ENCODE measurements at places on chromosomes 11 and 22.

DNA sequence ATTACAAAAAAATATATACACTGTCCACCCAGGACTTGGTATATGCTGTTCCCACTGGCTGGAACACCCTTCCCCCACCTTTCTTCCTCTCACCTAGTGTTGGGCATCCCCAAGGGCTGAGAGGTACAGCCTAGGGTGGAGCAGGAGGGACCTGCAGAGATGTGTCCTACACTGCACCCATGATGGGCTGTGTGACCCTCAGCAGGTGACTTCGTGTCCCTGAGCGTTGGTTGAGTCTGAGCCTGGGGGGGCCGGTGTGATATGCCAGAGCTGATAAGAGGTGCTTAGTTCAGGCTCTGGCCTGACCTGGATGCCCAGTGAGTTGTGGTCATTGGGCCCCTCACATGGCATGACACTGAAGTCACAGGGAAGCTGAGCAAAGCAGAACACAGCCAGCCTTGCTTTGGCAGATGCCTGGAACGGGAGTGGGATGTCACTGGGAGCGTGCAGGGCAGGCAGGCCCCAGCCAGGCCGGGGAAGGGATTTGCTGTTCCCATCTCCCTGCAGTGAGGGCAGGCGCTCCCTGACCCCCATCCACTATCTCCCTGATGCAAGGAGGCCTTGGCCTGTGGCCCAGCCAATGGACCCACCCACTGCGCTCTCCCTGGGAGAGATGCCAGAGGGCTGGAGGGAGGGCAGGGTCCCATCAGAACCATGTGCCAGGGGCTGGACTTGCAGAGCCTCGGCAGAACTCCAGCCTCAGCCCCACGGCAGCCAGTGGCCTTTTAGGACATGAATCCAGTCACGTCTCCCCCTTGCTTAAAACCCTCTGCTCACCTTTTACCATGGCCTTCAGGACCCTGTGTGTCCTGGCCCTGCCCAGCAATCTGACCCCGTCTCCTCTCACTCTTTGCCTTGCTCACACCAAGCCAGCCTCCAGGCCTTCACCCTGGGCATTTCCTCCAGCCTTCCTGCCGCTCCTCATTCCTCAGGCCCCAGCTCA lies 138.9 kb downstream of the MN1 start:
- H3K4me1 ChIP-seq, result peaks cover 13% of the 10 kb centered on the region
- H3K36me3 ChIP-seq, result no peaks in the 10 kb centered on the region
- H3K27me3 ChIP-seq, result no peaks in the 10 kb centered on the region
- no peak for DNase-seq

GRCh38 chr11:85694385-85694980 lies 8.5 kb upstream of the CCDC89 start:
- no peak for DNase-seq
- no peaks in the 10 kb centered on the region for H3K27me3 ChIP-seq
- H3K27ac ChIP-seq, result no peak overlapping the region
- H3K36me3 ChIP-seq, result no peaks in the 10 kb centered on the region

- no peaks in the 10 kb centered on the region for H3K27me3 ChIP-seq
- H3K4me1 ChIP-seq, result peaks cover 23% of the 10 kb centered on the region
- DNase-seq, result no peak
- no peak overlapping the region for H3K27ac ChIP-seq
- peaks cover 87% of the 10 kb centered on the region for H3K36me3 ChIP-seq
These were observed 12.1 kb downstream of the CPSF7 start for GRCh38 chr11:61417670-61418069.

- peaks cover 35% of the 10 kb centered on the region for H3K4me1 ChIP-seq
- no peaks in the 10 kb centered on the region for H3K27me3 ChIP-seq
- no peaks in the 10 kb centered on the region for H3K36me3 ChIP-seq
- no peak for DNase-seq
These were observed 26.9 kb downstream of the ARFGAP2 start for GRCh38 chr11:47149782-47150181.

DNA sequence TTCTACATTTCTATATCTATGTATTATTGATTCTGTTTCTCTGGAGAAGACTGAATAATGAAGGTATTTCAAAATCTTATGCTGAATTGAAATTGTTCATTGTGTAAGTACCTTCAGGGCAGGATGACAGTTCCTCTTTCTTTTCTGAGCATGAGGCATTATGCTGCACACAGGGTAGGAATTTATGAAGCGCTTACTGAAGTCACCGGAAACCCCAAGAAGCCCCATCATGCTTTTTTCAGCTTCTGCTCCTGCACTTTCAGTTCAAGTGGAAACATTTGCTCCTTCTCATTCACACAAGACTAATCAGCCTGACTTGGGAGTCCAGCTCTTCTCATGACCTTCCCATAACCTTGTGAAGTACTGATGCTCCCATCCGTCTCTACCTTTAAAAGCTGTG lies 314.7 kb upstream of the SORL1-AS1 start:
- H3K4me1 ChIP-seq, result peaks cover 5% of the 10 kb centered on the region
- H3K27ac ChIP-seq, result no peak overlapping the region
- no peak overlapping the region for H3K4me3 ChIP-seq
- no peaks in the 10 kb centered on the region for H3K36me3 ChIP-seq
- no peak for DNase-seq

GRCh38 chr11:28529540-28530410 lies 421.6 kb downstream of the METTL15 start:
- H3K4me3 ChIP-seq, result no peak overlapping the region
- H3K27me3 ChIP-seq, result no peaks in the 10 kb centered on the region

GRCh38 chr11:67465189-67465510 lies 3.9 kb downstream of the TMEM134 start:
- H3K27ac ChIP-seq, result peak overlapping the region; percentile 87
- H3K36me3 ChIP-seq, result no peaks in the 10 kb centered on the region
- no peak for DNase-seq
- peaks cover 55% of the 10 kb centered on the region for H3K4me1 ChIP-seq
- H3K4me3 ChIP-seq, result peak overlapping the region; percentile 49
